ENCODE measurements at places on chromosomes 2 and 18. TPM values are rescaled to one million over a fixed set of nuclear protein-coding genes. Genes with fewer than 3 reads are reported as not detected.

DNA sequence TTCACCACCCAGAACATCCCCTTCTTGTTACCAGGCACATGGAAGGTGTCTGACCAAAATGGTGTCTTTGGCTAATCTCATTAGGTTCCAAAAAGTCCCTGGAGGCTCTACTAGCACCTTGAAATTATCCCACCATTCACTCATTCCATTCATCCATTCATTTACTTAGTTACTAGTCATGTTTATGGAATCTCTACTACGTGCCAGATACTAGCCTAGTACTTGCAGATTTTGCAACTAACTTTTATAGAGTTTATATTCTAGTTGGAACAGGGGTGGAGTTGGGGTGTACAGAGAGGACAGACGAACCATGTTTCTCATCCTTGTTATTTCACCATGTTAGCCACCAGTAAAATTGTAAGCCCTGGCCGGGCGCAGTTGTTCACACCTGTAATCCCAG is 4.0 kb upstream of the NOP58 start:
- DNase-seq = no peak

DNA sequence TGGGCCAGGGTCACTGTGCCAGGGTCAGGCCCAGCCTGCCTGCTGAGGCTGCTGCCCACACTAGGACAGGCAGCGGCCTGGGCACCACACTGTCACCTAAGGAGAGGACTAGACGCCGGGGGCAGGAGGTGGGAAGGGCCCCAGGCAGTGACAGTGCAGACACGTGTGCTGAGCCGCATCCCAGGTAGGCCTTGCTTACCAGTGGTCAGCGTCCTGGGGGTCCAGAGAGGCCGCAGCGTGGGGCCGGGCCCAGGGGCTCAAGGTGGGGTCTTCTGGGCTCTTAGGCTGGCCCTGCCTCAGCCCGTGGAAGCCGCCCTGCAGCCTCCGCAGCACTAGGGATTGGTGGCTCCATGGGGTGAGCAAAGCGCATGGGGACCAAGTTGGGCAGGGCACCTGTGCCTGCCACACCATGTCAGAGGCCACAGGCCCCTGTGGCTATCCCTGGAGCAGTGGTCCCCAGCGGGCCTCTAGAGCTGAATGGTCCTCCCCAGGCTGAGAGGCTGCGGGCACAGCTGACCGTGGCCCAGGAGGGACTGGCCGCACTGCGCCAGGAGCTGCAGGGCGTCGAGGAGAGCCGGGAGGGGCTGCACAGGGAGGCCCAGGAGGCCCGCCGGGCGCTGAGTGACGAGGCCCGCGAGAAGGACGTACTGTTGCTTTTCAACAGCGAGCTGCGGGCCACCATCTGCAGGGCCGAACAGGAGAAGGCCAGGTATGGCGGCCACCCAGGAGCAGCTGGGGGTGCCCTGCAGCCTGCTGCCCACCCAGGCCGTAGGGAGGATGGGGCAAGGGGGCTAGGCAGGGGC is 35.2 kb upstream of the SNED1 start:
- DNase-seq = no peak

GRCh38 chr2:168633895-168634294 is 168.5 kb upstream of the NOSTRIN start:
- DNase-seq = no peak

DNA sequence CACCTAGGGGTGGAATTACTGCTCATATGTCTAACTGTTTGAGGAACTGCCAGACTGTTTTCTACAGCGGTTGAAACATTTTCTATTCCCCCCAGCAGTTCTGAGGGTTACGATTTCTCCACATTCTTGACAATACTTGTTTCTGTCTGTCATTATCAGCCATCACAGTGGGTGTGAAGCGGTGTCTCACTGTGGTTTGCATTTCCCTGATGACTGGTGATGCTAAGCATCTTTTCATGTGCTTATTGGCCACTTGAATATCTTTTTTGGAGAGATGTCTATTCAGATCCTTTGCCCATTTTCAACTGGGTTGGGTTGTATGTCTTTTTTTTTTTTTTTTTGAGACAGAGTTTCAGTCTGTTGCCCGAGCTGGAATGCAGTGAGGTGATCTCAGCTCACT is 63.0 kb downstream of the ADNP2 start:
- DNase-seq = no peak

- DNase-seq = no peak
These were observed 151.2 kb upstream of the CCDC68 start for GRCh38 chr18:55110436-55110835.

- DNase-seq = peak; percentile 14
These were observed 13.2 kb downstream of the DYSF start for GRCh38 chr2:71466301-71467179.

DNA sequence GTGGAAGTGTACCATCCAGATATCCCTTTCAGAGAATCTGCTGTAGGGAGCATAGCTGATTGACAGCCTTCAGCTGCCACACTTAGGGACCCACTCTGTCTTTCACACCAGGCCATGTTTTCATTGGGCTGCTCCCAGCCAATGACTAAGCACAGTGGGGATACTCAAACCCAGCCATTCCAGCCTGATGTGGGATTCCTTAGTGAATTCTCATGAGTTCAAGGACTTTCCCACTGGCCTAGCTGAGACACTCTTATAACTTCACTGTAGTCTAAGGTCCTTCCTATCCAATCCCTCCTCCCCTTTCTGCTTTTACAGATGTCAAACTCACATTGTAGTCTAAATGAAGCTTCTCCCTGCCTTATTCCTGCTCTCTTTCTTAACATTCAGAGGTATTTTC is 201.2 kb downstream of the PIK3C3 start:
- no peak for DNase-seq

- no peak for DNase-seq
These were observed 45.7 kb downstream of the NDUFA10 start for GRCh38 chr2:239979243-239980023.

- DNase-seq = peak; percentile 85
These were observed 49.2 kb upstream of the CDC42EP3 start for GRCh38 chr2:37720533-37721200.

- no peak for DNase-seq
These were observed 79.0 kb downstream of the PTGR3 start for GRCh38 chr18:75129717-75130477.

DNA sequence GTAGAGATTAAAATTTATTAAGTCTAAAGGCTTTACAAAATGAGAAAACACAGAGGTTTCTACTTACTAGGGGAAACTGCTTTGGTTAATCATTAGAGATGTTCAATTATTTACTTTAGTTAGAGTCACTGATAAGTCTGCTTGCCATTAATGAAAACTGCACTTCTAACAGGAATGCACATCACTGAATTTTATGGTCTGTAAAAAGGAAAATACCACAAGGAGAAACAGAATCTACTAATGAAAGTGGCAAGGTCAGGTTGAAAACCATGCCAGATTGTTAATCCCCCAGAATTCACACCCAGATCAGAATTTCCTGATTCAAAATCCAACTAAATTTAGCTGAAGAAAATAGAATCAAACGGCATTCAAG is 90.5 kb upstream of the GRB14 start:
- no peak for DNase-seq

DNA sequence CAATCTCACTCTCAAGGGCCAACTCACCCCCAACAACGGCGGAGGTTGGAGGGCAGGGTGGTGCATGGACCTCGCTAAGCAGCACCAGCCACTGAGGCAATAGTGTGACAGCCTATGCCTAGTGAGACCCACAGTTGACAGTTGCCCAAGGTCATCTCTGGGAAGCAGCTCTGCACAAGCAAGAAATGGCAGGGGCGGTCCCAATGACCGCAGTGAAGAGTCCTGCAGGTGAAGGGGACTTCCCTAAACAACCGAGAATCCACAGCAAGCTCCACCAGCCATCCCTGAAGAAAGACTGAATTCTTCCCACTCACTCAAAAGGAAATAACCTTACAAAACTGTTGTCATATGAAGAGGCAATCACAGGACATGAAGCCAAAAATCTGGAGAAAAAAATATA is 313.4 kb upstream of the ID2 start:
- no peak for DNase-seq

- no peak for DNase-seq
These were observed 11.1 kb downstream of the ACVR2A start for GRCh38 chr2:147855977-147856376.

DNA sequence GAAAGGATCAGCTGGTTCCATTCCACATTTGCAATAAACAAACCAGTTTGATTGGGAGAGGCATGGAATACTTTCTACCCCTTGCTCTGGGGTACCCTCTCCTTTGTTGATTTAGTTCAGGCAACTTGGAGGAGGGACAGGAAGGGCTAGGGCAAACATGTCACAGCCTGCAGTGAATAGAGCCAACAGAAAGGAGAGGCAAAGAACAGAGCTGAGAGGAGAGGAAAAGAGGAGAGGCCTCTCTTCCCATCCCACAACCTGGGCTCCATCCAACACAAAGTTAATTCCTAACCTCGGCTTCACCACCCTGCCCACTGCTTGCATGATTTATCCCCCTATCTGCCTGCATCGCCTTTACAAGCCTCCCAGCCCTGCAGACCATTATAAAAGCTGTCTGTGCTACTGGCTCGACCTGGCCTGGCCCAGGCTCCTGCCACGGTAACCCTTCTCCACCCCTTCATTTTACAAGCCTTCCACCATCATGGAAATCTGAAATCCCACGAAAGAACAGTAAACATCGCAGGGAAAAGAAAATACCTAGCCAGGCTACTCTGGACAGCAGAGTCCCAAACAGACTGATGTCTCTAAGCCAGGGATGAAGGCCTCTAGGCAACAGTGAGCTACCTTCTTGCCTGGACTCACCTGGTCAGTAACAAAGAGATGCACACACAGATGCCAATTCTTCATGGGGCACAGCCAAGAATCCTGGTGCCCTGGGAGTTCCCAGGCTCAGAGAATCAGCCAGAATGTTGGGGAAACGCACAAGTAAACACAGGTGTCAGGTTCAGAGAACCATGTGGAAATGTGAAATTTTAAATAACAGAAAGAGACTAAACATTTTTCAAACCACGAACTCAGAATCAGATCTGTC is 43.6 kb downstream of the NHEJ1 start:
- DNase-seq = no peak

Gene SRD5A2
- total RNA-seq = not detected

DNA sequence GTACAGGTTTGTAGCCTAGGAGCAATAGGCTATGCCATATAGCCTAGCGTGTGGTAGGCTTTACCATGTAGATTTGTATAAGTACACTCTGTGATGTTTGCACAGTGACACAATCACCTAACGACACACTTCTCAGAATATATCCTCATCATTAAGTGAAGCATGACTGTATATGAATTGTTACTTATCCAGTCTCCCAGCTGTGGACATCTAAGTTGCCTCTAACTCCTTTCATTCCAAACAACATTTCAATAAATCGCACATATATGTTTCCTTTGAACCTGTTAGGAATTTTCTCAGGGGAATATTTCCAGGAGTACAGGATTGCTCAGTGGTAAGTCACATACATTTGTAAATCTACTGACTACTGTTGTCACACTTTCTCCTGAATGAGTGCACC is 90.0 kb downstream of the ARHGAP15 start:
- no peak for DNase-seq

DNA sequence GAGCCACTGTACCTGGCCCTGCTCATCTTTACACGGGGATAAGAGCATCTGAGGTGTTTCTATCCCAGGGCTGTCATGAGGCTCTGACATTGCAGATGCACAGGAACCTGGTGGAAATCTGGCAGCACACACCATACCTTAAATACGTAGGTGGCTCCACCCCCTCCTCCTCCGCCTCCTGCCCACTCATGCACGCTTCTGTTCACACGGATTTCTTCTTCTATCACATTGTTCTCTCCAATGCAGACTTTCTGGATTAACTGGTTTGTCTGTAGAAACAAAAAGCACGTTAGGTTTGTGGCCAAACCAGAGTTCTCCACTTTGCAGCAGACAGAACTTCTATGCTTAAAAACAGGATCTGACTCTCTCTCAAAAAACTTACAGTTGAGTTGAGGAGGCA is 118.2 kb downstream of the CLIP4 start:
- DNase-seq = no peak

GRCh38 chr18:39057423-39058064 is 1491.9 kb upstream of the CELF4 start:
- DNase-seq = peak; percentile 73

DNA sequence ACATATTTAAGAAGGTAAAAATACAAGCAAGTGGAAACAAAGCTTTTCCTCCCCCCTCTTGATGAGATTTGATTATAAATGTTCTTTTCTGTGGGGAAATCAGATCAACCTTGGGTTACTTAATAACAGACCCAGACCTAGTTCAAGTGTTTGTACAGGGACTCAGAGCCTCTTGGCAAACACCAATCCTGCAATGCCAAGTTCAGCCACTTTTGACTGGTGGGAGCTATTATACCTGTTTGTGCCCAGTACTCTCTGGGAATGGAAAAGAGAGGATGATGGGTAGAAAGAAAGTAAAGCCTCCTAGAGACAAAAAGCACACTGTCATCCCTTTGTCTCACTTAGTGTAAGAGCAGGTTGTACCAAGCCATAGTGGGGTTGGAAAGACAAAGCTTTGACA is 63.8 kb upstream of the EPHA4 start:
- peak; percentile 36 for DNase-seq

- DNase-seq = peak; percentile 46
These were observed 79.9 kb downstream of the ALK start for GRCh38 chr2:29841386-29842004.

- no peak for DNase-seq
These were observed 57.8 kb upstream of the HAAO start for GRCh38 chr2:42850016-42850805.

Gene HRH4
- 0.10 TPM for total RNA-seq

GRCh38 chr2:48075631-48076030 is 169.3 kb upstream of the FBXO11 start:
- no peak for DNase-seq

- no peak for DNase-seq
These were observed 150.7 kb downstream of the USP34 start for GRCh38 chr2:61320181-61320580.

All from MCF 10A (cell line).